Activated gamma-delta T cell treated with anti-CD3 and anti-CD28 coated beads, Interleukin-2, amount 50 U/mL, for 16 hours (primary cell): ENCODE measurements at places on chromosomes 5 and 9.

DNA sequence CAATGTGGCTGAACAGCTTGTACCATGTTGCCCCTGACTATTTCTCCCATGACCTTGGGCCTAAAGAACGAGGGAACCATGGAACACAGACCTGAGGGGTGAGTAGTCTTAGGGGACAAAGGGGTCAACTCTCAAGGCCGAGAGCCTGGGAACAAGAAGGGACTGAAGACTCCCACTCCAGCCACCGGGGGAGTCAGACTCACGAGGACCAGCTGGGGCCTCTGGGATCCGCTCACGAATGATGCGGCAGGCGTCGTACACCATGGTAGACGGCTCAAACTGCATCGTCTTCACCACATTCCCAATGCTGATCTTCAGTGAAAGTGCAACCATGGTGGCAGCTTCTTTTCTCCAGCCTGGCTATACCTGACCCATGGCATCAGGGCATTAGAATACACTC lies 6.6 kb downstream of the TLN1 start:
- DNase-seq, result no peak

- DNase-seq, result no peak
Observed at GRCh38 chr5:15510092-15510491, 10.1 kb downstream of the FBXL7 start.

GRCh38 chr9:20082831-20083230 lies 294.0 kb upstream of the SLC24A2 start:
- no peak for DNase-seq

- peak; percentile 8 for DNase-seq
Observed at GRCh38 chr9:35406183-35406959, 83.5 kb upstream of the RUSC2 start.

DNA sequence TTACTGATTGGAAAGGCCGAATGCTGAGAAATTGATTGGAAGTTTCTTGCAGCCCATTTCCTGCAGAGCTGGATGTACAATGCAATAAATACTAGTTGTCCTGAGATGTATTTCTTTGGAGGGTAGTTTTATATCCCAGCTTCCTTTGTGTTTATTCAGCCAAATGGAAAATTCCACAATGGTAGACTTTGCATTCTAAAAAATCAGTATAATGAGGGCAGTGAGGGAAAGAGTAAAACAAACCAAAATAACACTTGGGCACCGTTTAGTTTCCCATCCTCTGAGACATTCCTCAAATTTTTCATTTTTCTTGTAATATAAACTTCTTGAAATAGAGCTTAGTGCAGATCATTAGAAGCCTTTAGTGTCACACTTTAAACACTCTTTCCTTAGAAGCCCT lies 379.4 kb downstream of the EBF1 start:
- no peak for DNase-seq

DNA sequence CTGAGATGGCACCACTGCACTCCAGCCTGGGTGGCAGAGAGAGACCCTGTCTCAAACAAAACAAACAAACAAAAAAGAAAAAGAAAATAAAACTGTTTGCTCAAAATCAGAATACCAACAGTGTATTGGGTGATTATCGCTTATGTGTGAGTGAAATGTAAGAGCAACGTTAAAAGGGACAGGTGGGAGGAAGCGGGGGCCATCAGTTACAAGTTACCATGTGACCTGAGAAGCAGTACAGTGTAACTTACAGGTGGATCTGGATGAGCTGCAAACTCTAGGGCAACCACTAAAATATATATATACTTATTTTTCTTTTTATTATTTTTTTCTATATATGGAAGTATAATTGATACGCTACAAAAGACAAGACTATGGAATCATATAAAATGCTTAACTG lies 93.4 kb downstream of the KCNT1 start:
- no peak for DNase-seq

DNA sequence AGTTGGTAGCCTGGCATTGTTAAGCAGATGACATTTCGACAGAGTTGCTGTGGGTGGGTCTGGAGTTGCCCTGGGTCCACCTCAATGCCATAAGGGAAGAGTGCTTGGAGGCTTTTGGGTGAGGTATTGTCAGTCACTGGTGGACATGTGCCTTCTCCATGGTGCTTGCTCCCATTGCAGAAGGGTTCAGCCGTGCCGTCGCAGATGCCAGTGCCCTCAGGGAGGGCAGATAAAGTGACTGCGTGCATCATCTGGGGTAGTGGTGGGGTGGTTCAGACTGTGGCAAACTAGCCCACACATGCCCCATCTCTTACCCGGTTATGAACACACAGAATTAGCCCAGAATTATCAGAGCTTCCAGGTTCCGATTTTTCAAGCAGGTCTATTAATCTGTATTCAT lies 71.6 kb downstream of the FBXL7 start:
- DNase-seq, result no peak

DNA sequence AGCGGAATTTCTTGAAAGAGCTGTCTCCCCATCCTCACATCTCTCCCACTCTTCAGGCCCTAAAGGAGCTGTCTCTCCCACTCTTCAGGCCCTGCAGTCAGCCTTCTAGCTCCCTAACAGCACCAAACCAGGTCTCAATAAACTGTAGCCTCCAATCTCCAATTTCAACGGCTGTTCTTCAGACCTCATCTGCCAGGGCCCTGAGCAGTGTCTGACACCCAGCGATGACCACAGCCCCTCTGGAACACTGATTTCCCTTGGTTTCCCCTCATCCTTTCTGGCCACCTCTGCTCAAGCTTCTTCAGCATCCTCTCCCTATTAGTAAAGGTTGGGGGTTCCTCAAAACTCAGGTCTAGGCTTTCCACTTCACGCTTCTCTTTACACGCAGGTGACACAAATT lies 1.6 kb upstream of the P4HA2 start:
- no peak for DNase-seq

DNA sequence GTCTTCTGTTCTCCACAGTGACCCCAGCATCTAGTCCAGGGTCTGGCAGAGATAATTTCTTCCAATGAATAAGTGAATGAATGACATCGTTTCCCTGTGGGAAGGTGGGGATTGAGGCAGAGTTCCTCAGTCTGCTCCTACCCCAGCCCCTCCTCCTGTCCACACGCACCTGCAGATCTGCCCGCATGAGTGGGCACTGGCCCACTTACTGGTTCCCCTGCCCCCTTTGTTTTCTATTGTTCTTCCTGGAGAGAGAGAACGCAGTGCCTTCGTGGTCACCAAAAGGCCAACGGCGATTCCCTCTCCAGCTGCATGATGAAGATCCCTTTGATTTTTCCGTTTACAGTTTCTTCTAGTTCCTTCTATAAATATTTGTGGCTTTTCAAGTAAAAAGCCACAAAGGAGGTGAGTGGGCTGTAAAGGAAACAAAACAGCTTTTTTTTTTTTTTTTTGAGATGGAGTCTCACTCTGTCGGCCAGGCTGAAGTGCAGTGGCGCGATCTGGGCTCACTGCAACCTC lies 5.8 kb upstream of the FPGS start:
- DNase-seq, result no peak

- DNase-seq, result no peak
Observed at GRCh38 chr9:120344230-120344629, 235.7 kb downstream of the CDK5RAP2 start.

DNA sequence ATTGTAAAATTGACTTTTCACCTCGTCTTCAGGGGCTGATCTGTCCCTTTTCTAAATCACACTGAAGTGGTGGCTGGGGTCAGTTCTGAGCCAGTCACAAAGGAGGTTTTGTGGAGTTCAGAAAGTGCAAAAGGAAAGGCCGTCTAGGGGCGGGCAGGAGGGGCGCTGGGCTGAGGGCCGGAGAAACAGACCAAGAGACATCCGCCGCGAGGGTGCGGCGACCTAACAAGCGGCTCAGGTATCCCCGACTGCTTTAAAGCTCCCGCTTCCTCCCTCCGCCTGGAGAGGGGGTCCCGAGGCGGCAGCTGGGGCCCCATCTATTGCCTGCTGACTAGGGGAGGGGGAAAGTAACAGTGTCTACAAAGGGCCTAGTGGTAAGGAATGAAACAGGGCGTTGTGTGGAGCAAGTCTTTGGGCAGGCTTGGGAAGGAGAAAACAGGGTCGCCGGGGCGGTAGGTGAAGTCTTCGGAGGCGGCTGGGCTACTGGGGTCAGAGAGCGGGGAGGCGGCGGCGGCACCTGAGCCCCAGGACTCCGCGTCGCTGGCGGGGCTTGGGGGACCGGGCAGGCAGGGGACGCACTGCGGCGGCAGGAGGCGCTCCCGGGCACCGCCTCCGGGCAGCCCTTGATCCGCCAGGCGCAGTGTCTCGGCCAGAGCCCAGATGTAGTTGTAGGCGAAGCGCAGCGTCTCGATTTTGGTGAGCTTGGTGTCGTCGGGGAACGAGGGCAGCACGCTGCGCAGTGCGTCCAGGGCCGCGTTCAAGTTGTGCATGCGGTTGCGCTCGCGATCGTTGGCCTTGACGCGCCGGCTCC lies 950 bp downstream of the NEUROG1 start:
- DNase-seq, result no peak

DNA sequence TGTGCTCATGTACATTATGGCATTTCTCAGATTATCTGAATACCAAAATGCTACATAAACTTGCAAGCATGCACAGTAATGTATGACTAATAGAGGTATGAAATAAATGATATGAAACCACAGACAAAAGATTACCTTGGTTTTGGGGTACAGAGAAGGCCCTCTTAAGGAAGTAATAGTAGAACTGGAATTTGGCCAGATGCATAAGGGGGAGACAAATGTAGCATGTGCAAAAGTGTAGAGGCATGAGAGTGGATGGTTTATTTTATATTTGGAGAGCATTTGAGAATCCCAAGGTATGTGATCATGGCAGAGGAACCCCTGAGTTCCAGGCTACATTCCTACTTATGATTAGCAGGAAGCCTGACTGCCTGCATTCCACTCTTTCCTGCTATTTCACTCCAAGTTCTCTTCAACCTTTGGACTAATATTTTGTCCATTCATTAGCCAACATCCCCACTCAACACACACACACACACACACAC lies 74.2 kb downstream of the MAMDC2 start:
- DNase-seq, result no peak

DNA sequence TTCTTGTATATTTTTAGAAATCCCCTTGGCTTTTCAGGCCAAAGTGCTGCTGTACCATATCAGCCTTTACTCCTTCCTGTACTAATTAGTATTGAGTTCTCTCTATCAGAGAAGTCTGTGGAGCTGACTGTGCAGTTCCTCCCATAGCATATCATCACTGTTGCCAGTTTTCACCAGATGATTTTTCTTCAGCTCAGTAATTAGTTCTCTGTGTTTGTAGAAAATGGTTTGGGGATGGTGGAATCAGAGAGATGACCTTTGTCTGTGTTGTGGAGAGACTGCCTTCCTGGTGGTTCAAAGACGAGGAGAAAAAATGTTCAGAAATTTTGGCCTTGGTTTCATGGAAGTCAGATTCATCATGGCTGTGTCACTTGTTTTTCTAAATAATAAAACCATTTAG lies 227.5 kb upstream of the ACTBL2 start:
- DNase-seq, result no peak

DNA sequence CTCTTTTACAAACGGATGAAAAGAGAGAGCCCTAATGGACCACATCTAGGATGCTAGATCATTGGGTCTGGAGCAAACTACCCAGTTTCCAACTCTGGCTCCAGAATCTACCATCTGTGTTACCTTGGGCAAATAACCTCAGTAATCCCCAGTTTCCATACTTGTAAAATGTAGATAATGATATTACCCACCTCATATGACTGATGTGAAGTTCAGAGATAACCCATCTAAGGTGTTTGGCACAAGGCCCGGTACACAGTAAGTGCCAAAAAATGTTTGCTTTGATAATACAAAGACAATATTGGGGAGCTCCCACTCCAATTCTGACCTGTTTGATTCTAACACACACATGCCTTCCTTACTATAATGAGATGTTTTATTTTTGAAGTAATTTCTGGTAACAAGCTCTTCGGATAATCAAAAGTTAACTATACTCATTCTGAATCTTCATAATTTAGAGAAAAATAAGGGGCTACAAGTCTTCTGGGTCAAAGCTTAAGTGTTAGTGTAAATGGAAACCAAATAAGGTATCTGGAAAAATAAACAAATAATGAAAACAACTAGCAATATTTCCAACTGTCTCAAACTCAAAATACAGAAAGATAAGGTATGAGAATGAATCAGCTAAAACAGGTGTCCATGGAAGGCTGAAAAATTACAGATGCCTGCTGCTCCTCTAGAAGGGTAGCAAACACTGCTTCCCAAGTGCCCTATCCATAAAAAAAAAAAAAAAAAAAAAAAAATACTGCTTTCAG lies 30.4 kb downstream of the ELL2 start:
- DNase-seq, result no peak

- DNase-seq, result no peak
Observed at GRCh38 chr5:36304095-36304805, 2.5 kb upstream of the RANBP3L start.

- DNase-seq, result no peak
Observed at GRCh38 chr5:102713682-102714231, 41.3 kb upstream of the PAM start.

GRCh38 chr9:97697837-97698236 lies 697 bp upstream of the XPA start:
- DNase-seq, result no peak

DNA sequence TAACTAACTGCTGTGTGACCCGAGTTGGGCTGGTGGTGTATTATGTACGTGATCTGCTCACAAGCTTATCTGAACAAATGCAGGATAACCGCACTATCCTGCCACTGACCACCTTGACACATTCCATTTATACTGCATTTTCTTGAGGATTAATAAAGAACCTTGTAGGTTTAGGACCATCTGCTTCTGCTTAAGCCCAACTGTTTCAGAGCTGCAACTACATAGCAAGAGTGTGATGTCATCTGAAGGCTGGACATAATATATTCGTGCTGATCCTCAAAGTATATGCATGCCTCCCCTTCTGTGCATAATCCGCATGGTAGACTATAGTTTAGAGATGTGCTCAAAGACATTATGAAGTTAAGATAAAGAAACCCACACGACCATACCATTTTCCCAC lies 435.9 kb downstream of the BNC2 start:
- DNase-seq, result no peak

GRCh38 chr9:135745686-135746324 lies 43.8 kb downstream of the KCNT1 start:
- DNase-seq, result no peak
